ENCODE measurements at places on chromosomes 2 and 18.

GRCh38 chr2:118644190-118644589, 203.3 kb downstream of the EN1 start:
- DNase-seq = no peak

- no peak for DNase-seq
These were observed 39.5 kb upstream of the TFPI start for GRCh38 chr2:187593697-187594096.

GRCh38 chr2:1625281-1626001, 118.9 kb downstream of the PXDN start:
- peak; percentile 69 for DNase-seq

- DNase-seq = no peak
These were observed 96.6 kb upstream of the EML6 start for GRCh38 chr2:54626884-54627283.

DNA sequence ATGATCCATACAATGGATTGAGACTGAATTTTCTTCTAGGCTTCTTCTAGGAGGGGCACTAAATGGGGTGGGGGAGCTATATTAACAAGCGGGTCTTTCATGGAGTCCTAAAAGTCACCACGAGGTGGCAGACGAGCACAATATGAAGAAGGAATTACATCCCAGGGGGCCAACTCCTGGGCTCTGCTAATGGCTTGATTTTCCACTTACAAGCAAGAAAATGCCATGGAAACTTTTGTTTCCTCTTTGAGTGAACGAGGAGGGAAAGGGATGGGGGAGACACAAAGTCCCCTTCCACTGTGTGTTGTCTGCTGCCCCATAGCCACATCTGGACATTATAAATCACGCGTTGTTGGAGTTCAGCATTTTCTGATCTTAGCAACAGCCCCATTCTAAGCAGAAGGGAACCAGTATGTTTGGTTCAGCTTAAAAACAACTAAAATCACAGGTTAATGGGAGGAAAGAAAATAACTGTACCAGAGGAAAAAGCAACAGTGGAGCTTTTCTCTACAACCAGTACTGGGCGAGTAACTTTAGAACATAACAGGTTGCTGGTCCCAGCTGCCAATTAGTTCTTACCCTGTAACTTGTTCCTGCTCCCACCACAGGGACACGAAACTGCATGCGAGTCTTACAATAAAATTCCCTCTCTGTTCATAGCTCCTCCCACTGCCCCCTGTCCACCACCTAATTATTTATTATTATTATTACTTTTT, 285.0 kb upstream of the PARD3B start:
- peak; percentile 78 for DNase-seq

DNA sequence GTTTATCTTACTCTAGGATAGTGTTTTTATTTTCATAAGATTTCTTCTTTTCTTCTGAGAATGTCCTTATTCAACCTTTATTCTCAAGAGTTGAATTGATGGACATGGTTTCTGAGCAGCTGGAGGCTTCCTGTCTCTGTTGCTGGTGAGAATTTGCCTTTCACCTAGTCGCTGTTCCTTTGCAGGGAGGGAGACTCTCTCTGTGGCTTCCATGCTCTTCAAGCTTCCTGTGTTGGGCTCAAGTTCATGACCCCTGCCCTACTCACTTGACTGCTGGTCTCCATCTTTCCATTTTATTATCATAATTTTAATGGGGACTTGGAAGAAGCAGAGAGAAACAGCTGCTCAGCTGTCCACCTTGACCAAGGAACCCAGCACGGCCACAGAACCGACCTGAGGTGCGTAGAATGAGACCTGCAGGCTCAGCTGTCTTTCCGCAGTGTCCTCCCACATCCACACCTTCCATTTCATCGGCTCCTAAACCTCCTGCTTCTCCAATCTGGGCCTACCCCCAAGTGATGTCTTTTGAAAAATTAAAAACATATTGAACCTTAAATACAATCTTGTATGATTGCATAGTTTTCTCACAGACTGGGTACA, 24.2 kb downstream of the TMEM18 start:
- DNase-seq = no peak

GRCh38 chr2:53630026-53630606, 137.5 kb upstream of the CHAC2 start:
- no peak for DNase-seq

- no peak for DNase-seq
These were observed 62.2 kb downstream of the HAUS1 start for GRCh38 chr18:46166261-46166970.
